ENCODE measurements at places on chromosomes 12 and 14. TPM values are rescaled to one million over a fixed set of nuclear protein-coding genes. Genes with fewer than 3 reads are reported as not detected.

- no peak for DNase-seq
Observed at GRCh38 chr12:107447336-107447735, 238.3 kb upstream of the PWP1 start.

GRCh38 chr14:54572316-54572715 lies 5.4 kb downstream of the SAMD4A start:
- no peak for DNase-seq

DNA sequence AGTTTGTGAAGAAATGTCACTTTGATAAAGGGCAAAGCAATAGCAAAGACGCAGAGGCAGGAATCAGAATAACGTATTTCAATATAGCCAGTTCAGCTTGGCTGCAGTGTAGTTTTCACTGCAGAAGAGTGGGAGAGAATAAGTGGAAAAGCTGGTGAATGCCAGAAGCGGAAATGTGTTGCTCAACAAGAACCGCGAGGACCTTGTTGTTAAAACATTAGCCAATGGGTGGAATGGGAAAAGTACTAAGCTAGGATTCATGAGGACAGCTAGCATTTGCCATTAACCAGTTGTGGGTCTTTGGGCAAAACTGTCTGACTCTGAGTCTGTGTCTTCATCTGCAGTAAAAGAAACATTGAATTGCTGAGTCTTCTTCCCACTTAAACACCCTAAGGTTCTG lies 292.9 kb upstream of the GRIP1 start:
- no peak for DNase-seq

GRCh38 chr14:78329371-78329770 lies 159.2 kb downstream of the NRXN3 start:
- DNase-seq, result no peak

- DNase-seq, result no peak
Observed at GRCh38 chr12:11986165-11986564, 84.6 kb upstream of the BCL2L14 start.

DNA sequence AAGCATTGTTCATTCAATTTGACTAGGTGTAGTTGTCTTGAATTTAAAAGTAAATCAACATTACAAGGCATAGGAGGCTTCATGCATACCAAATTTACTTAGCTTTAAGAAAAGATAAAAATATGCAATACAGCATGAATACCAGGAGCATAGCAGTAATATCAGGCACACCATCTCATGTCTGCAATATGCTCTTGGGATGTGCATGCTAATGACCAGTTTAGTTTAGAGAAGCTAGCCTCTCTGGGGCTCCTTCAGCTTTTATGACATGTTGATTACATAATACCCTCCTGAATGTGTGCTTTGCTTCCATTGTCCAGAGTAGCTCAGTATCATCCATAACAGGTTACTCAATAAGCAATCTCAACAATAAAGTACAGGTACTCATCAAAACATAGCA lies 497.2 kb downstream of the FLRT2 start:
- no peak for DNase-seq

DNA sequence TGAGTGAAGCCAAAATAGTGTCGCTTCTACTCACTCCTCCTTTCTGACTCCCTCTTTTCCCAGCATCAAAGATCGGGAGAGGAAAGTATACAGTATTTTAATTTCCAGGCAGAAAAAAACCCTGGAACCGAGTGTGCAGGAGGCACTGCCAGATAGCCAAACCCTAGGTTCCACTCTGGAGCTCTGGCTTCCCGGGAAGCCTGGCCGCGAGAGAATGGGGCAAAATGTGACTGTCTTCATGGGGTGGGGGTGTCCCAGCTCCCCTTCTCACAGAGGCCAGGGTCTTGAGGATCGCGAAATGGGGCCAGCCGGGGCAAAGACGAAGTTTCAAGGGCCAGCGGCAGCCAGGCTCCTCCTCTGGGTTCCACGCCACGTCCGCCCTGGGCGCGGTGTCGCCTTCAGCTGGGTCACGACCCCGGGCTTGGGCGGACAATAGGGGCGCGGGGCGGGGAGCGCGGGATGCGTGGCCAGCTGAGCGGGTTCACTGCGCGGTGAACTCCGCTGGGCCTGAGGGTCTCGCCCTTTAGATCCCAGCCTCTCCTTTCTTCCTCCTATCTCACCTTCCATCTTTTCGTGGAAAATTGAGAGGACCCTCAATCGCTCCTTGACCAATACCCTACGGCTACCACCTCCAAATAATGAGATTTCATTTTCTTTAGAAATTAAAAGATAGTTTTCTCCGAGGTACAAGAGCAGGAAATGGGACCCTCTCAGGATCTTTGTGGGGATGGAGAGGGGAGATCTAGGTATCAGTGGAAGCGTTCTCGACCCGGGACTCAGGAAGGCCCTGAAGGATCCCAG lies 6.7 kb downstream of the HOXC4 start:
- no peak for DNase-seq

- no peak for DNase-seq
Observed at GRCh38 chr12:53161119-53161911, 19.2 kb upstream of the ZNF740 start.

DNA sequence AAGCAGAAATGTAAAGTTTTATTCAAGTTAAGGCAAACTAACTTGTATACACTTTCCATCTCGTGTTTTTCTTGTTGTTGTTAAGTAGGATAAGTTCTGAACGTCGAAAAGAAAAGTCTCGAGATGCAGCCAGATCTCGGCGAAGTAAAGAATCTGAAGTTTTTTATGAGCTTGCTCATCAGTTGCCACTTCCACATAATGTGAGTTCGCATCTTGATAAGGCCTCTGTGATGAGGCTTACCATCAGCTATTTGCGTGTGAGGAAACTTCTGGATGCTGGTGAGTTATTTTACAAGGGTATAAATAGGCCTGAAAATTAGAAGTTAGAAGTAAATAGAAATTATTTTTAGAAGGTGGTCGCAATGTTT lies 25.0 kb downstream of the HIF1A start:
- no peak for DNase-seq

Gene KRT79
- total RNA-seq, result 8.9 TPM

Gene OAS2
- 20.3 TPM for total RNA-seq

Gene MANSC4
- total RNA-seq, result not detected

Gene RASSF8
- 23.0 TPM for total RNA-seq

Gene OR9K2
- not detected for total RNA-seq

Gene AHNAK2
- total RNA-seq, result 48.0 TPM

Gene IAPP
- not detected for total RNA-seq
